ENCODE measurements at places on chromosomes 11 and 22.

DNA sequence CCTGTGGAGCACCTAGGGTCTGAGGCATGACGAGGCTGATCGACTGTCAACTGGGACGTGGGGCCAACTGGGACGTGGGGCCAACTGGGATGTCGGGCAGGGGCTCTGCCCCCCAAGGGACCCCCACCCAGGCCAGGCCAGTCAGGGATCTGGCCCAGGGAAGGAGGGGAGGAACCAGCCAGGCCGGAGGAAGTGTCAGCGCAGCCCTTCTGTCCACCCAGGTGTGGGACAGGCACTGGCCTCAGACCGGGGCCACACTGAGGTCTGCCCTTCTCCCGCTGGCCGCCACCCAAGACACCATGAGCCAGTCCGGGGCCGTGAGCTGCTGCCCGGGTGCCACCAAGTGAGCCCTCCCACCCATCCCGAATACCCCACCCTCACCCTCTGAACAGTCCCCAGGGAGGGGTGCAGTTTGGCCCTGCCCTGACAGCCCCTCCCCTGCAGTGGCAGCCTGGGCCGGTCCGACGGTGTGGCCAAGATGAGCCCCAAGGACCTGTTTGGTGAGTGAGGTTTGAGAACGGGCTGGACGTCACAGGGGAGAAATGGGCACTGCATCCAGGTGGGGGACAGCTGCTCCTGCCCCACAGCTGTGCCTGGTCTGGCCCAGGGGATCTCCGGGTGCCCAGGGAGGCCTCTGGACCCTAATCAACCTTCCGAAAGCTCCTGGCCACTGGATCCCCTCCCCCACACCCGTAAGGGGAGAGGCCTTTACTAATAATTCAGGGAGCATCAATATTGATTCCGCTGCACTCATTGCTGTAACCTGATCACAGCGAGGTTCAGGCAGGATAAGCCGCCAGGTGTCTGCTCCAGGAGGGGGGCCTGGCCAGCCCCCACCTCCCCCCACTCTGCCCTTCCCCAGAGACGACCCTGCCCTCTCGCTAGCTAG is 3.3 kb downstream of the EPS8L2 start:
- no peak for DNase-seq

GRCh38 chr11:112656772-112657428 is 304.3 kb upstream of the NCAM1 start:
- no peak for DNase-seq

- no peak for DNase-seq
Measured at GRCh38 chr11:19327280-19327679, 86.5 kb upstream of the E2F8 start.

GRCh38 chr22:43109511-43109910 is 1.0 kb upstream of the BIK start:
- DNase-seq, result no peak

DNA sequence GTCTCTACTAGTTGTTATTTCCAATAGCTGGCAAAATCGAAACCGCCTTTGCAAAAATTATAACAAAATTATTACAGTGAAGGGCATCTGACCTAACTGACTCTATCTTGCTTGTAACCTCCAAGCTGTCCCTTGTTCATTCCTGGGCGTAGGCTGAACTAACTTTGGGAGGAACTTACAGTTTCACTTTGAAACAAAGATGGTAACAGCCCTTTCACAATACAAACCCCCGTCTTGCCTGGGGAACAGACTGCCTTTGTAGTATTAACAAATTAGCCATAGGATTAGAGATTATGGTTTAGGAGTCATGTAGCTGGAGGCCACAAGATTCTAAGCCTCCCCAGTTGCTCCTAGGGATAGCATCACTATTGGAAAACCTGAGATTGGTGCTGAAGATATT is 131.6 kb upstream of the HSD17B12 start:
- no peak for DNase-seq

DNA sequence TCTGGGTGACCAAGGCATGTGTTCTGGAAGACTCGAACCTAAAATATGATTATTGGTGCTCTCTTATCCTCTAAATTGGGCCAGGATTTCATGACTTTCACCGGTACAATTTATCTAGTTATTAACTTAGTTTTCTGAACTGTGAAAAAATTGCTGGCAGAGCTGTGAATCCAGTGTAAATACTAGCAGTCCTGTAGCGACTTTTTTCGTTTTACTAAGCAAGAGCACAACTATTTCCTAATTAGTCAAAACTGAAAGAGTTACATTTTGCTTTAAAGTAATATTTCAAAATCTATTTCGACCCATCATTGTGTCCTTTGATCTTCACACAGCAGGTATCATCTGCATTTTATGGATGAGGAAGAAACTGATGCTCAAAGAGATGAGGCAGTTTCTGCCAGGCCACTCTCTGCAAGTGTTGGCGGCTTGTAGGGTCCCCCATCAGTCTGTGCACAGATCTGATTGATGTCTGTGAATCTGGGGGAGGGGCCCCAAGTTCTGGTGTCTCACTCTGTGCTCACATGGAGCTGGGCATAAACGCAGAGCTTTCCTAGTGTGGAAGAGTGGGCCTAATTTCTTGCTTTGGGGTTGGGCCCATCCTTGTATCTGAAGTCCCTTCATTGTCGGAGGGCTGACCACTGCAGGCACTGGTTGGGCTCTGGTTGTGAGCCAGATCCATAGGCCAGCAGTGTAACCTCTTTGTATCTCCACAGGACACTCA is 1.4 kb upstream of the TRMT2A start:
- no peak for DNase-seq

DNA sequence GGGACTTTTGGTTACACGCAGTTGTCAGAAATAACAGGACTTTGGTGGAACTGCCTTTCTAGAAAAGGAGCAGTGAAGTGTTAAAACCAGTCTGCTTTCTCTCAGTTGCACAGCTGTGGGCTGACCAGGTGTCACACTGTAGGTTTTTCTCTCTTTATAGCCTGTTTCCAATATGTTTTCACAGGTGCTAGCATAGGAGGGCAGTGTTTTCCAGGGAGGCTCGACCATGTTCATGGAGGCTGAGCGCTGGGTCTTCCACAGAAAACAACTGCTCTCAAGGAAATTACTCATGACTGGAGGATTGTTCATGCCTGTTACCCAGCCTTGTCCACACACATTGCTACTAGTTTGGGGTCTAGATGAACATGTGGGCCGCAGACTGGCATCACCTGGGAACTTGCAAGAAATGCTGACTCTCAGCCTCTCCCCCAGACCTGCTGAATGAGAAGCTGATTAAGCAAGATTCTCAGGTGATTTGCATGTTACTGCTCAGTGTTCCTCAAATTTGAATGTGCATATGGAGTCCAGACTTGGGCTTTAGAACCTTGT is 157.7 kb downstream of the MAML2 start:
- DNase-seq, result no peak

DNA sequence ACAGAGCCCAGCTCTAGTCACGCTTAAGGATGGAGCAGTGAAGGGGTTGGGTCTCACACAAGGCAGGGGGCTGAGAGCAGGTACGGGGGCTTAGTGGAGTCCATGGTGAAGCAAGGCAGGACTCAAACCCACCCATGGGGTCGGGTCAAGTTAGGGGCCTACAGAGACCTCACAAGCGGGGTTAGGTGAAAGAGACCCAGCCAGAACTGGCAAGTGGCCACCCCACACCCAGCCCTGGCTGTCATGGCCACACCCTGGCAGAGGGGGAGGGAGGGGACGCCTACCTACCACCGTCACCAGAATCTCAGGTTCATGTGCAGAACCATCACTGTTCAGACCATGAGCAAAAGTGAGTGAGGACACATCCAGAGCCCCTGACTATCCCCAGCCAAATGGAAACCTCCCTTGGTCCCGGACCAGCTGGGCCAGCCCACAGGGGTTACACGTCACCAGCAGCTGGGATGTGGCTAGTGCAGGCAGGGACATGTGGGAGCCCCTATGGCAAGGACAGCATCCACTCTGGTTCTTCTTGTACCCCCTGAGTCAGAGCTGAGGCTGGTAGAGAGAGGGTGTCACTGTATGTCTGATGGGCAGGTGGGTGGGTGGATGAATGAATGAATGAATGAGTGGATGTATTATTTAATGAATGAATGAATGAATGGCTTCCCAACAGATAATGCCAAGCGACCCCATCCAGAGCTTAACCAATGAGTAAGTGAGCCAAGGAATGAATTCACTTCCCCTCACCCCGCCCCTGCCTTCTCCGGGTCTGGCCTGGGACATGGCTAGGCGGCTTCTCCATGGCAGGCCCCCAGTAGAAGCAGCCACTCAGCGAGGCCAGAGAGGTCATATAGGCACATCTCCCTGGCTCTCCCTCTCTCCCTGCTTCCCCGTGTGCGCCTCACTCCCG is 681.6 kb downstream of the TBC1D22A start:
- DNase-seq, result no peak

GRCh38 chr11:109957000-109957399 is 136.2 kb upstream of the ZC3H12C start:
- no peak for DNase-seq

DNA sequence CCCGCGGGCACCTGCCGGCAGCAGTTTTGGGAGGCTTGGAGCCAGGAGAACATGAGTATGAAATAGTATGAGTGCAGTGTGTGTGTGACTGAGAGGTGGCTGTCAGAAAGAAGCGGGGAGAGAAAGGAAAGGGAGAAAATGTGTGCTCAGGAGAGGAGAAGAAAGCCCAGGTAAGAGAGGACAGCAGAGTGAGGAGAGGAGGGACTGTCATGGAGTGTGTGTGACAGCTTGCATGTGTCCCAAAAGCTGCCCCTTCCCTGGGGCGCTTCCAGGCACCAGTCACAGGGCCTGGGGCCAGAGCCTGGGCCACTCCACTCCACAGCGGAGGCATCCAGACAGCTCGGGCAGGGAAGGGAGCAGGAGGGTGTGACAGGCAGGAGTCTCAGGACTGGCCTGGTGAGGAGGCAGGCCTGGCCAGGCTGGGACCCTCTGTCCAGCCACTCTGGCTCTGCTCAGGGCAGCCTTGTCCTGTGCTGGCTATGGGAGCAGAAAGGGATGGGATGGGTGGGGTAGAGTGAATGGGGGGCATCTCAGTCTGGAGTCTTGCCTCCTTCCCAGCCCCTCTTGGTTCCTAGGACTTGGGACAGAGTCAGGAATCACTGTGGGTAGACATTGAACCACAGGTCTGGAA is 949 bp downstream of the MMP11 start:
- no peak for DNase-seq

- no peak for DNase-seq
Measured at GRCh38 chr22:46499805-46500189, 37.6 kb downstream of the CELSR1 start.

- DNase-seq, result no peak
Measured at GRCh38 chr11:85813721-85814120, 2.8 kb upstream of the SYTL2 start.

- no peak for DNase-seq
Measured at GRCh38 chr22:30705710-30706651, 11.3 kb downstream of the OSBP2 start.

DNA sequence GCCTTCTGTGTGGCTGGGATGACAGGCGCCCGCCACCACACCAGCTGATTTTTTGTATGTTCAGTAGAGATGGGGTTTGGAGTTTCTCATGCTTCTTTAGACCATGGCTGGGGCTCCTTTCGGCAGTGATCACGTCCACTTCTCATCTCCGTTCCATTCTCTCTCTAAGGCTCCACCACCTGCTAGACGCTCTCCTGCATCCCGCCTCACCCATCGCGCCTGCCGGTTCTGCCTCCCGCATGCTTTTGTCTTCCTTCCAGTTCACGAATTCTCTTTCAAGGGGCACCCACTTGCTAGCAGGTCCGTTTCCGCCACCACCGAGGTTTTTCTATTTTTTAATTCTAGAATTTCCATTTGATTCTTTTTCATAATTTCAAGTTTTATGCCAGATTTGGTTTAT is 22.0 kb upstream of the SYT8 start:
- DNase-seq, result no peak

- no peak for DNase-seq
Measured at GRCh38 chr11:45554230-45554967, 111.0 kb downstream of the CHST1 start.

GRCh38 chr11:68396516-68396915 is 64.0 kb upstream of the PPP6R3 start:
- DNase-seq, result no peak

GRCh38 chr11:60720460-60720859 is 4.1 kb upstream of the MS4A18 start:
- DNase-seq, result no peak

DNA sequence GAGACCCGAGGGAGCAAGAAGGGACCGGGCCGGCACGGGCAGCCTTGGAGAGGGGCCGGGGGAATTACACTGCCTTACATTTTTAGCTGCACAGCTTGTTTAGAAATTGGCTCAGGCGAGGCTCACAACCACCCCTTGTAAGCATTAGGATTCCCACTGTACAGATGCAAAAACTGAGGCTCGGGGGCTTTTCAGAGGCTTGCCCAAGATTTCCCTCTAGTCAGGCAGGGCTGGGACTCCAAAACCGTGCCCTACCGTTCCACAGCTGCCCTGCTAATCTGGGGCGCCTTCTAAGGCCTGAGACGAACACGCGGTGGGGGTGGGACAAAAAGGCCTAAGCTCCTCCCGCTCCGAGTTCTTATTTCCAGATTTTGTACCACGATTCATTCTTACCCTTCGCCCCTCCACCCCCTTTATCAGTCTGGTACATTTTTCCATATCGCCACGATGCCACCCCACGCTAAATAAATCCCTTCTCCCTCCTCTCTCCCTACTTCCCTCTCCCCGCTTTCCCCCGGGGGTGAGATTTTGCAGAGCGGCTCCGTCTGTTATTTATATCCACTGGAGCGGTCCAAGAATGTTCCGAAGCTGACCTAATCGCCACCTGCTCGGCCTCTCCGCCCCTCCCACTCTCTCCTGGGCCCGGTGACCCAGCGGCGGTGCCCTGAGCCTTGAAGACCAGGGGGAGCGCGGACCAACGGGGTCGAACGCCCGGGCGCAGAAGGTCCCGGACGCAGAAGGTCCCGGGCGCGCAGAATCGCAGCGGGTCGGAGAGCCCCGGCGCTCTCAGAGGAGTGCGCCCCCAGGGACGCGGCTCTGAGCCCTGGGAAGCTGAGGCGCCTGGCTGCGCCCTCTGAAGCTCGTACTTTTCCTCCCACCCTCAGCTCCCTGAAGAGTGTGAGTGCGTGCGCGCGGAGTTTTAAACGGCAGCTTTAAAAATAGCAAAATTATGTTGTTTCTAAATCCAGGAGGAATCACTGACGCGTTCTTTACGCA is 764 bp upstream of the PACSIN3 start:
- DNase-seq, result peak; percentile 12

- DNase-seq, result no peak
Measured at GRCh38 chr11:70631624-70632047, 233.3 kb downstream of the CTTN start.

GRCh38 chr11:56950510-56950909 is 38.2 kb upstream of the OR5AK2 start:
- DNase-seq, result no peak

GRCh38 chr11:86623041-86623621 is 49.3 kb downstream of the ME3 start:
- no peak for DNase-seq

- DNase-seq, result no peak
Measured at GRCh38 chr11:120339394-120339890, 3.2 kb downstream of the ARHGEF12 start.

GRCh38 chr11:31770011-31770700 is 41.0 kb downstream of the PAX6 start:
- DNase-seq, result no peak
